Fibroblast of skin of back (primary cell): ENCODE measurements at places on chromosomes 11 and 22.

DNA sequence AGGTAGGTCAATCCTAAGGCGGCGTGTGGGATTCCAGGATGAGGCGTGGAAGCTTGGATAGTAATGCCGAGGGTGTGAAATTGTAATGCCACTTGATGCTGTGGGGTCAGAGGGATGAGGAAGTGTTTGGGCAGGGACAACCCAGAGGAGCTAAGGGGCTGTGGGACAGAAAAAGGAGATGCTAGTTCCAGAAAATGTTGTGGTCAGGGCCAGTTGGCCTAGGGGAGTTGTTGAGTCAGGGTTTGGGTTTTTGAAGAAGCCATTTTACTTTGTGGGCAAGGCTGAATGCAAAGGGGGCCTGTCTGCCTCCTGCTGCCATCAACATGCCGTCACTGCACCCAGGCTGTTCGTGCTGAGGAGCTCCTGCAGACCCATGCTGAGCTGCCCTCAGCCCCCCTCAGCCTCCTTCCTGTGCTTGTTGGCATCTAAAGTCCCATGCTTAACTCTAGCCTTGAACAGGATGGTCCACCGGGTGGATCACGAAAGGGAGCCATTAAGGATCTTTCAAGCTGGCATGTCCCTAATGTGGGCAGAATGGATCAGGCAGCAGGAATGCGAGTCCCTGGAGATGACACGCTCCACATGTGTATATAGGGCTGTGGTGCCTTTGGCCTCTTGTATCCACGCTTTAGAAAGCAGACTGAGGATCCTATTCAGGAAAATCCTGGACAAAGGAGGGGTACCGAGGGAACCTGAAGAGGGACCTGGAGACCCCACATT, 2.1 kb downstream of the C11orf16 start:
- peak; percentile 69 for DNase-seq

DNA sequence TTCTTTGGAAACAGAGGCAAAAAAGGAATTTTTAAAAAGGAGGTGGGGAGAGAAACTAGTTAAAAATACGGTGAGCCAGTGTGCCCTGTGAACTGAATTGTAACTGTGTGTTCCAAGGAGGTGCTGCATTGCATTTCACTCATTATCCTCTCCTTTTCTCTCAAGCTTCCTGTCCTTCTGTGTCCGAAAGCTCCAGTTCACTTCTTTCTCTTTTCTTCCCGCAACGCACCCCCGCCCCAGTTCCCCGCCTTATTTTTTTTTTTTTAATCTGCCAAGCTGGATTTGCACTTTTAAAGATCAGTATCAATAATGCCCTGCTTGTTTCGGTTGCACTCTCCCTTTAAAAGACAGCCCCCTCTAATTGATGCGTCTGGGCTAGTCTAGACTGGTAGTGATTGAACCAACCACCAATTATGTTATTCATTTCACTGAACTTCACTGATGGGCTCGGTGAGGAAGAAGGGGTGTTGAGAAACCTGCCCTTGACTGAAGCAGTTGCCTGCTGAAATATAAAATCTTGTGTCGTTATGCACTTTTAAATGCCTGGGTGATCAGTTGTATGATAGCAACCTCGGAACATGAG, 18.5 kb downstream of the BLID start:
- peak; percentile 49 for DNase-seq

- DNase-seq, result no peak
Observed at GRCh38 chr11:44604171-44604581, 38.7 kb downstream of the CD82 start.

- peak; percentile 53 for DNase-seq
Observed at GRCh38 chr11:106087815-106088435, 10.5 kb downstream of the AASDHPPT start.

- peak; percentile 54 for DNase-seq
Observed at GRCh38 chr11:2387266-2387987, 10.3 kb downstream of the CD81 start.

DNA sequence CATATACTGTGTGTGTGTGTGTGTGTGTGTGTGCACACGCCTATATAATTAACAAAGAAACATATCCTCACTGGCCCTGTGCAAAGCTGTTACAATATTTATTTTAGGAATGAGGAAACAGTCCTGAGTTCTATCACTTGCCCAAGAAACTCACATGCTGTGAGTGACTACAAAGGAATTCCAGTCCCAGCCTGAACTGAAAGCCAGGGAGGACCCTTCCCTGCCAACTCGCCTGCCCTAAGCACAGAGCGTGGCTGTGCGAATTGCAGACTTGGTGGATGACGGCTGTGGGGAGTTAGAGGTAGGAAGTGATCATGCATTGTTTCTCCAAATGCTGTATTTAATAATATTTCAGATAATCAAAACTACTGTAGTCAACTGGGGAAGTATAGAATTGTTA, 26.4 kb upstream of the CD5 start:
- DNase-seq, result peak; percentile 76

DNA sequence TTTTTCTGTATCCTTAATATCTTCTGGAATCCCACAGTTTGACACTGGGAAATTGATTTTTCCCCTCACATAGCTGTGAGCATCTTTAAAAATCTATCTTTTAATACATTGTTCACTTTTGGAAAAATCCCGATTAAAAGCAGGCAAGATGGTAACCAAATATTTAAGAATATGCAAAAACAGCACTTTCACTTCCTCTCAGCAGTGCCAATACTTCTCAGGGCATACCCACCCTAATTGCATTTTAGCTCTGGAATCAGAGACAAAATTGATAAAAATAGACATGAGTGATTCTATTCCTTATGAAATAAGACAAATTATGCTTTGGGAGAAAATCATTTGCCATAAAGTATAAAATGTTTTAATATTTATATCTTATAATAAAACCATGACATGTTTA, 168.5 kb upstream of the CCDC90B start:
- no peak for DNase-seq

DNA sequence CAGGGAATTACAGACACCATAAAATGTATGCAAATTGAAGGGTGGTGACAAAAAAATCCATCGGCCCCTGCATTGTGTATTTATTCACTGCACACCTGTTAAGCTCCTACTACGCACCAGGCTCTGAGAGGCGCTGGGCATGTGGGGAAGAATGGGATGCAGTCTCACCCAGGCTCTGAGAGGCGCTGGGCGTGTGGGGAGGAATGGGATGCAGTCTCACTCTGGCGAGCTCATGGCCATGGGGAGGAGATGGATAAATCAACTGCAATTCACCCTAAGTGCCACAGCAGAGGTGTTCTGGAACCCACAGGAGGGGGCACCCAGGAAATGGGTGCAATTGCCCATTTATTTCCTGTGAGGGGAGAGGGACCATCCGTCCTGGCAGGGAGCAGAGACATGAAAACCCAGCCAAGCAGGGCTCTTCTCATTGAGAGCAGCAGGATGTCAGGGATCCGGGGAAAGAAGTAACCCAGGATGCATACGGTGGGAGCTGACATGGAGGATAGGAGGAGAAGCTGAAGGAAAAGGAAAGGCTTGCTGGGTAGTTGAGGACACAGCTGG, 798.7 kb downstream of the TBC1D22A start:
- DNase-seq, result no peak

- DNase-seq, result no peak
Observed at GRCh38 chr11:48003926-48004325, 23.6 kb downstream of the PTPRJ start.

GRCh38 chr11:14541192-14541947, 21.2 kb upstream of the PSMA1 start:
- no peak for DNase-seq

DNA sequence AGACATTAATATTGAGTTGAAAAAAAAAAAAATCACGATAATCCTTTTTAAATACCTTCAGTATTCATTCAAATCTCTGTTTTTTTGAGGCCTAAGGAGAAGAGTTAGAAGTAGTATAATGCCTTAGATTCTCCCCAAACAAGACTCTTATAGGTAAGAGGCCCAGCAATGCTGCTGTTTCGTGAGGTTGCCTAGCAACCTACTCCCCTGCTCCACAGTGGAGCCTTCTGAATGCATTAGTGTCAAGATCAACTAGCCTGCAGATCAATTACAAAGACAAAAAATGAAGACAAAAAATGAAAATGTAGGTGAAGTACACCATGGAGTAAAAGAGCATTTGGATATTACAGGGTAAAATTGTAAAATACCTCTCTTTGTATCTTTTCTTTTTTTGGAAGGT, 229.8 kb upstream of the LUZP2 start:
- no peak for DNase-seq

- peak; percentile 8 for DNase-seq
Observed at GRCh38 chr11:1832211-1832919, 2.4 kb upstream of the SYT8 start.

DNA sequence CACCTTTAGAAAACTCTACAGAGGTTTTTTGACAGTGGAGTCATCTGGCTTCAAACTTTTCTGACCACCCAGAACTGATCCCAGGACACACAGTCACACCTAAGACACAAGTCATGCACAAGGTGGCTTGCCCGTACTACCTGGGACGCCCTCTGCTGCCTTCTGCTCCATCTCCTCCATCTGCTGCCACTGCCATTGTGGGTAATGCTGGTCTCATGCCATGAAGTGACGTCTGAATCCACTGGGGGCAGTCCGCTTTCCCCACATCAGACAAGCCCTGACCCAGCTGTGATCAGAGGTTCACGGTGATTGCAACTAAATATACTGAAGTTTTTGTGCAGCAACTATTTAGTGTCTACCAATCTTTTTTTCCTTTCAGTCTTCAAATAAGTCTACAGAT, 5.4 kb upstream of the NDUFS8 start:
- DNase-seq, result peak; percentile 25

DNA sequence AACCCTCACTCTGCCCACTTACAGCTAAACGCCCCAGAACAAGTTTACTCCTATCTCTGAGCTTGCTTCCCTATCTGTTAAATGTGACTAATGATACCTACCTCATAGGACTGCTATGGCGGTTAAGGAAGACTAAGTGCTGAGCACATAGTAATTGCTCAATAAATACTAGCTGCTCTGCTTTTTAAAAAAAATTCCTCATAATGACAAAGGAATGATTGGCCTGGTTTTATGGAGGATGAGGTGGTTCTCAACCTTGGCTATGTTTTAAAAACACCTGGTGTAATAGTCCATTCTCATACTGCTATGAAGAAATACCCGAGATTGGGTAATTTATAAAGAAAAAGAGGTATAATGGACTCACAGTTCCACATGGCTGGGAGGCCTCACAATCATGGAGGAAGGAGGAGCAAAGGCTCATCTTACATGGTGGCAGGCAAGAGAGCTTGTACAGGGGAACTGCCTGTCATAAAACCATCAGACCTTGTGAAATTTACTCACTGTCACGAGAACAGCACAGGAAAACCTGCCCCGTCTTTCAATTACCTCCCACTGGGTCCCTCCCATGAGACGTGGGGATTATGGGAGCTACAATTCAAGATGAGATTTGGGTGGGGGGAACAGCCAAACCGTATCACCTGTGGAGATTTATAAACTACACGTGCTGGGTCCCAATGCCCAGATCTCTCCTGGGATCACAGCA, 127.2 kb upstream of the SYT13 start:
- DNase-seq, result no peak

DNA sequence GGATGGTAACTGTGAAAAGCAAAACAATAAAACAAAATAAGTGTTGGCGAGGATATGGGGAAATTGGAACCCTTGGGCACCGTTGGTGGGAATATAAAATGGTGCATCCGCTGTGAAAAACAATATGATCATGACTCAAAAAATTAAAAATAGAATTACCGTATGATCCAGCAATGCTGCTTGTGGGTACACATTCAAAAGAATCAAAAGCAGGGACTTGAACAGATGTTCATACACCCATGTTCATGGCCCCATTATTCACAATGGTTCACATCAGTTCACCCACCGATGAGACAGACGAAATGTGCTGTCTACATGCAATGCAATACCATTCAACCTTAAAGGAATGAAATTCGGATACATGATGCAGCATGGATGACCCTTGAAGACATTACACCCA, 1.2 kb upstream of the DERL3 start:
- DNase-seq, result no peak

GRCh38 chr11:64268025-64268892, 16.2 kb downstream of the BAD start:
- peak; percentile 44 for DNase-seq

DNA sequence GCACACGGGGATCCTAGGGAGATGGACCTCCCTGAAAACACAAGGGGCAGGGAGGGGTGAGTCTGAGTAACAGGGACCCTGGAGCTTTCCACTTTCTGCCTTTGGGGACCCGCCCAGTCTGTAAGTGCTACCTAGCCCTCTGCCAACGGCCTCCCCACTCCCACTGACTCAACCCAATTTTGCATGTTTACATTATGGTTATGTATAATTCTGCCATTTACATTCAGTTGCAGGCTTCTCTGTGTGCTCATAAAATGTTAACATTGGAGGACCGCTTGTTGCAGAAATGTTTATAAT, 105.8 kb downstream of the DSCAML1 start:
- no peak for DNase-seq

GRCh38 chr11:117435326-117435725, 107.7 kb downstream of the CEP164 start:
- no peak for DNase-seq

GRCh38 chr11:8221917-8222495, 41.7 kb downstream of the LMO1 start:
- DNase-seq, result no peak

DNA sequence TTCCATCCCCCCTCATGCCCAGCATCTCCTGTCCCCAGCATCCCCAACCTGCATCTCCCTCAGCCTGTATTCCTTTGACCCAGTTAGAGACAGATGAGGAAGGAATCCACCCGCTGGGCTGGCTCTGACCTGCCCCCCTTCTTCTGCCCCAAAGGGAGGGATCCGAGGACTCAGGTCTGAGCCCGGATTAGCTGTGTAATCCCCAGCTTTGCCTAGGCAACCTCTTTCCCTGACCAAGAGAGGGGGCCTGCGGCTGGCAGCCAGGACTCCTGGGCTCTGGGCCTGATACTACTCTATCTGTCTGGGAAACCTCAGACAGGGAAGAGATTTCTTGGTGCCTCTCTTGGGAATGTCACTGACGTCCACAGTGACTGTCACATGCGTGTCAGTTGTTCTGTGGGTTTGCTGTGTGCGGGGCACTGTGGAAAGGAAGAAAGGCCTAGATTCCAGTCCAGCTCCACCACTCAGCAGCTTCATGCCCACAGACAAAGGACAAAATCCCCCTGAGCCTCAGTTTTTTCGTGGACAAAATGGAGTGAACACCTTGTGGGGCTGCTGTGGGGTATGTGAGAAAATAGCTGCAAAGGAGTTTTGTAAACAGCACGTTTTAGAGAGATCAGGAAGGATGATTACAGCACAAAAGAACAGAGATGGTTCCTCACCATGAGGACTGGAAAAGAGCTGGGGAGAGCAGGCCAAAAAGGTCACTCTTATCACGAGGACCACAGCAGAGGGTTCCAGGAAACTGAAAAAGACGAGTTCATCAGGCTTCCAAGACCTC, 1.3 kb upstream of the NDUFV1 start:
- DNase-seq, result no peak

- peak; percentile 39 for DNase-seq
Observed at GRCh38 chr11:29063630-29064361, 953.0 kb downstream of the KCNA4 start.

GRCh38 chr11:46677991-46678740, 22.3 kb downstream of the ARHGAP1 start:
- DNase-seq, result peak; percentile 12

- no peak for DNase-seq
Observed at GRCh38 chr11:103898577-103899336, 137.7 kb upstream of the DDI1 start.
